ENCODE measurements at places on chromosomes 5 and 9.

DNA sequence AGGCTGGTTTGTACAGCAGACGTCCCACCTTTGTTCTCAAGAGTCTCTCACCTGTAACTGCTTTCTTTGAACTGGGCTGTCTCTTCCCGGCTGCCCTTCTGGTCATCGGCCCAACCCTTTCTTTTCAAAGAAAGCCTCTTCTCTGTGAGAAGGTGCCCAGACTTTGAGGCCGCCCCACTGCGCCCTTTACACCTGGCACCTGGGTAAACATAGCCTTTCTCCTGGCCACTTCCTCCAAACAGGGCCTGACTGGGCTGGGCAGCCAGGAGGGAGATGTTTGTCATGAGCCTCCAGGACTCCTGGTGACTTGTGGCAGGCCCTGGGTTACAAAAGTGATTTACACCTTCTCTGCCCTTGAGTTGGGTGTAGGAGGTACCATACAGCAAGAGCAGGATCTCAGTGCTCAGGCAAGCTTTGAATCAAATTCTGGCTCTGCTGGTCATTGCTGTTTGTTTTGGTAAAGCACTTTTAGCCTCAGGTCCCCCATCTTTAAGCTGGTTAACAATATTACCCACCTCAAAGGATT is 127.2 kb upstream of the CXCL14 start:
- no peak for DNase-seq

GRCh38 chr5:176192094-176192721 is 46.0 kb upstream of the SIMC1 start:
- no peak for DNase-seq

- no peak for DNase-seq
Measured at GRCh38 chr5:1211701-1212100, 10.3 kb downstream of the SLC6A19 start.

- no peak for DNase-seq
Measured at GRCh38 chr5:171710451-171711024, 75.1 kb upstream of the SMIM23 start.

DNA sequence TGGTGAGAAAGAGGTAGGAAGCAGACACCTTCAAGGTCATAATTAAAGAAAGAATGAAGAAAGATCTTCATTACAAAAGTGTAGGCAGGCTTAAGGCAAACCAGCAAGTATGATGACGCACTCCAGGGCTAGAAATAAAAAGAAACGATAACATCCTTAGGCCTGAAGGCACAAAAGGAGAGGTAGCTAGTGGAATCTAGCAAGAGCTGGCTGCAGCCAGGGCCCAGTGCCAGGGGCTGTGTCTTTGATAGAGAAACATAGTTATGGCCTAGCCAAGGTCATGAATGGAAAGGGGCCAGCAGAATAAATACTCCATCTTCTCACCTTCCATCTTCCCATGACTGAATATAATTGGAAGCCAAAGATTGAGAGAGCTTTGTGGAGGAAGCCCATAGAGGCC is 6.8 kb upstream of the SH3TC2 start:
- DNase-seq, result no peak

DNA sequence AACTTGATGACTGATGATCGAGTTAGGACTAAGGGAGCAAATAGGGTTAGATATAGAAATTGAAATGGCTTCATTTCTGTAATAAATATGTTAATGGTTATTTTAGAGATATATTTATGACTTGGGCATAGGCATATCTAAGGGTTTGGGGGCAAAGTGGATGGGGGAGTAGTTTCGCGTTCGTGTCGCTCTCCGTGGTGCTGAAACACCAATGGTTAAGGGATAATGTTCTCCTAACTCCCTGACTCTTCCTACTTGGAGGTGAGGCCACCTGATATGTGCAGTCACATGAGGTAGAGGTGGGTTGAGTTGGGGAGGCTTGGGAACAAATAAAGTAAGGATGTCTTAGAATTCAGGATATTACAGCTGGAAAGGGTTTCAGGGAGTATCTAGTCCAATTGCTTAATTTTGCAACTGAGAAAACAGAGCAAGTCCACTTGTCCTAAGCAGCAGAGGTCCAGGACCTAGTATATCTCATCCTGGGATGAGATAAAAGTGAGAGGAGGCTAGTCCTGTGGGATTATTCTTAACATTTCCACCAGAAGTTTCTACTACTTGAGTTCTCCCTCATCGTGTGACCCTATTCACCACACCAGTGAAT is 44.0 kb upstream of the MAP1B start:
- DNase-seq, result no peak

DNA sequence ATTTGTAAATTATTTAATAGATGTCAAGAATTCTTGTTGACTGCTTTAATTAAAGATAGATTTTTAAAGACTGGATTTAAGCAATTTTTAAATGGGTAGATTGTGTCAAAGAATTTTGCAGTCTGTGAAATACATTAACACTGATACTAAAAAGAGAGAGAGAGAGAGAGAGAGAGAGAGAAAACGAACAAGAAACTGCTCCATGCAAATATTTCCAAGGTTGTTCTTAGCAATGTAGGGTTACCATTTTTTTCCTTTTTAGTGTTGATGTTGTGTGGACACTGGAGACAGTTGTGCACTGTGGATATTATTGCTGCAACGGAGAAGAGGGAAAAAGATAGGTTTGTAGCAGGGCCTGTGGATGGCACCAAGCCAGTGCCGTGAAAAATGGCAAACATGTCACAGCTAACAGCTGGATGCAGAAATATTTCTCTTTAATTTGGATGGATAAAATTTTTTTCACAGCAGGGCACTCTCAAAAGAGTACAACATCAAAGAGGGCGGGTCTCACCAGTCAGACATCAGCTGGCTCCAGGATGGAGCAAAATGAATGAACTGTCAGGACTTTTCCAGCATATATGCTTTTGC is 58.2 kb downstream of the PRDM6 start:
- no peak for DNase-seq

GRCh38 chr9:133684121-133684935 is 48.2 kb downstream of the DBH start:
- no peak for DNase-seq

- DNase-seq, result no peak
Measured at GRCh38 chr5:133321833-133322420, 270.1 kb downstream of the HSPA4 start.

DNA sequence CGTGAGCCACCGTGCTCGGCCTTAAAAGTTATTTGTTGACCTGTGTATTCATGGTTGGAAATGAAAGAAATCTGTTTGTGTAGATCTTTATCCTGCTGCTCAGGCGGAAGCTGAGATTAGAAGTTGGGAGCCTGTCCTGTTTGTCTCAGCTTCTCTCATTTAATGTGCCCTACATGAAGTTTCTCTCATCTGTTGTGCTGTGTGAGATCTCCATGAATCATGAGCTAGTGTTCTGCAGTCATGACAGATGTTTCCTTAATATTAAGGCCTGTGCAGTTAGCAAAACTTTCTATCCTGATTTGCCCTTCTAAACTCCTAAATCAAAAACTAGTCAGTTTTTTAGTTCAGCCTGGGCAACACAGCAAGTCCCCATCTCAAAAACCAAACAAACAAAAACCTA is 59.5 kb downstream of the FAM78A start:
- DNase-seq, result no peak
